Activated CD8-positive, alpha-beta memory T cell treated with anti-CD3 and anti-CD28 coated beads for 4 hours (primary cell): ENCODE measurements at places on chromosomes 7 and 10.

GRCh38 chr7:44093102-44093641 lies 10.8 kb upstream of the POLM start:
- DNase-seq: no peak

- DNase-seq: no peak
Measured at GRCh38 chr7:115359119-115359518, 437.2 kb downstream of the MDFIC start.

GRCh38 chr7:128726059-128726736 lies 13.0 kb upstream of the CALU start:
- DNase-seq: no peak

GRCh38 chr10:113585949-113586348 lies 33.1 kb downstream of the HABP2 start:
- no peak for DNase-seq

GRCh38 chr10:120336911-120337540 lies 120.0 kb upstream of the PLPP4 start:
- peak; percentile 13 for DNase-seq

DNA sequence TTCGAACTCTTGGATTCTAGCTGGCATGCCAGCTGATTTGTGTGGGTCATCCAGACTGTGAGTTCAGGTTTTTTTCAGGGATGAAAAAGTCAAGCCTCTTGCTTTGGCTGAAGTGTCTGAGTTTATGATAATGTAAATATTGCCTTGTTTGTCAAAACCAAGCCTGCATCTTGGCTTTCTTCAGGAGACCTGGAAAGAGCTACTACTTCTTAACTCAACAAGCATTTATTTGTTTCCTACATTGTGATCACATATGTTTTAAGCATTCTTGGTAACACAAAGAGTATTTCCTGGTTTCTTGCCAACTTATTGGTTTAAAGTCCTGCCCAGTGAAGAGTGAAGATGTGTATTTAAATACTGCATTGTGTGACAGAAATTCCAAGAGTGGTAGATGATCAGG lies 407.1 kb downstream of the LRMDA start:
- no peak for DNase-seq

DNA sequence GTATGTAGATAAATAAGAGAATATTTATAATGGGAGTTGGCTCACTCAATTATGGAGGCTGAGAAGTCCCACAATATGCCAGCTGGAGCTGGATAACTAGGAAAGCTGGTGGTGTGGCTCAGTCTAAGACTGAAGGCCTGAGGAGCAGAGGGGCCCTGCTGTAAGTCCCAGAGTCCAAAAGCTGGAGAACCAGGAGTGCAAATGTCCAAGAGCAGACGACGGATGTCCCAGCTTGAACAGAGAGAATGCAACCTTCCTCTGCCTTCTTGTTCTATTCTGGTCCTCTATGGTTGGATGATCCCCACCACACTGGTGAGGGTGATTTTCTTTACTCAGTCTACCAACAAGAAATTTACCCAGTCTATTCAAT lies 13.2 kb downstream of the IL2RA start:
- no peak for DNase-seq

GRCh38 chr10:114506871-114507385 lies 102.6 kb upstream of the AFAP1L2 start:
- no peak for DNase-seq

GRCh38 chr10:27834476-27834875 lies 88.9 kb upstream of the MKX start:
- DNase-seq: no peak
